Stimulated activated CD4-positive, alpha-beta T cell treated with anti-CD3 and anti-CD28 coated beads, Interleukin-1b, Interleukin-23, amount 100 ng/mL, for 4 hours (primary cell): ENCODE measurements at places on chromosomes 12 and 14.

- no peak for DNase-seq
These were observed 12.4 kb downstream of the KRT7 start for GRCh38 chr12:52245259-52245961.

GRCh38 chr12:71303199-71303598 is 136.4 kb upstream of the LGR5 start:
- no peak for DNase-seq

- DNase-seq = no peak
These were observed 270.1 kb upstream of the PRICKLE1 start for GRCh38 chr12:42859612-42860011.

DNA sequence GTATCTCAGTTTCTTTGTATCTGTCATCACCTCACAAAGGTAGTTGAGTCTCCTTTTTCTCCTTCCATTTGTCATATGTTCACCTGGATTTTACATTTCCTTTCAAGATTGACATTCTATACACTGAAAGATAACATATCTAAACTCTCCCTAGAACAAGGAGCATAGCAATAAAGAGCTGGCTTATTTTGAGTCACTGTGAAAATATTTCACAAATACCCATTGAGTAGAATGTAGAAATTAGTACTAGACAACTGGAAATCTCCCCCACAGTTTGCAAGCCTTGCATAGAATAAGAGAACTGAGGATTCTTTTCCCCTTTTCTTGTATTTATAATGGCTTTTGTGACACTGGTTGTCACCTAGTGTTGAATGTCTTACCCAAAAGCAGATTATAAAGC is 111.2 kb downstream of the KICS2 start:
- no peak for DNase-seq

GRCh38 chr14:72434856-72435255 is 459.0 kb downstream of the DPF3 start:
- DNase-seq = no peak
